ENCODE measurements at places on chromosomes 4 and X.

DNA sequence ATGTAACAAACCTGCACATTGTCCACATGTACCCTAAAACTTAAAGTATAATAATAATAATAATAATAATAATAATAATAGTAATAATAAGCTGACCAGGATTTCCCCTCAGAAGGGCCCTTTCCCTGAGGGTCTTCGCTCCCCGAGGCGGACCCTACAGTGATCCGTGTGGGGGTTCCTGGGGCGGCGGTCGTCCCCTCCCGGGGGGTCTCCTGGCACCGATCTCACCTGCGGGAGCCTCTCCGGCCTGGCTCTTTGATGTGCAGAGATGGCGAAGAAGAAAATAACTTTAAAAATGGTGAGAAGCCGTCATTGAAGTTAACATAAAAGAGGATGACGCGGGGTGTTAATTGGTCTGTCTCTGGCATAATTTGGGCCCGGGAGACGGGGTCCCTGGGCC is 48.2 kb upstream of the PPP2R3B start:
- DNase-seq = no peak

- DNase-seq = no peak
Measured at GRCh38 chr4:109495514-109495913, 61.9 kb downstream of the SEC24B start.

DNA sequence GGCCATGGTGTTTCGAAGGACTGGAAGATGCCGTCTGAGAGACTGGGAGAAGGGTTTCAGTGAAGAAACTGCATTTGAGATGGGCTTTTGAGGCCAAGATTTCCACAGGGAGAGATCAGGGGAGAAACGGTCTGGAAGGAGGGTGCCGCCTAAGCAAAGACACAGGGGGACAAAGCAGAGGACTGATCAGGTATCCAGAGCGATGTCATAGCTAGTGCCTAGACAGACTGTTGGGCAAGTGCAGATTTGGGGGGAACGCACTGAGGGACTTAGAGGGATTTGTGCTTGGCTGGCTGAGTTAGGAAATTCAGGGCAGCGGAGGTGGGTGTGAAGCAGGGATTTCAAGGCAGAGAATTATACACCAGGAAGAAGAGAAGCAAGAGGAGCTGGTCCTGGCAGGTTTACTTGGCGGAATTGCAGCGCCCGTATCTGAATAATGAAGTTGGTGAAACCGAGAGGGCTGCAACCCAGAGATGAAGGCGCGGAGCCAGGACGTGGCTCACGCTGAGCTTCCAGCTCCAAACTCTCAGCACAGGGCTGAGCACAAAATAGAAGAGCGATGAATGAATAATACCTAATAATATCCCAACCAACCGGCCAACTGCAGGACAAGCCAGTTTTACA is 106.9 kb downstream of the MAML3 start:
- DNase-seq = no peak

GRCh38 chr4:86775061-86775460 is 74.1 kb downstream of the SLC10A6 start:
- DNase-seq = no peak

GRCh38 chr4:174591243-174592021 is 69.1 kb upstream of the HPGD start:
- no peak for DNase-seq

DNA sequence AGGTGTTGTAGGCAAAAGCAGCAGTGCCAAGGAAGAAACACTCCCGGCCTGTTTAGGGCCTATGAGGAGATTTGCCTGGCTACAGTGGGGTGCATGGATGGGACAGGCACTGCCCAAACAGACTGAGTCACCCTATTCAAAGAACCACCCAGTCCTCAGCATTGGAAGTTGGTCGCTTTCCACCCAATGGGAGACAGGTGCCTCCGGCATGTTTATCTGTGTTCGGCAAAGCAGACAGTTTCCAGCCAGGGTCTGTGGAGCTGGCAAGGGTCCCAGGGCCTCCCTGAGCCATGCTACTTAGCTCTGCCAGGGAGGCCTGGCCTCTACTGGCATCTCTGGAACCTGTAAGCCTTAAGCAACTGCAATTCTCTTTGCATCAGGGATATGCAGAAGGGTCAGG is 165.1 kb upstream of the ATP6AP2 start:
- no peak for DNase-seq

- no peak for DNase-seq
Measured at GRCh38 chr4:87322754-87323153, at the start of gene HSD17B13. TSS of gene HSD17B13 (minus strand) at chr4:87322882. CDS start at chr4:87322841, 41 bp downstream.

DNA sequence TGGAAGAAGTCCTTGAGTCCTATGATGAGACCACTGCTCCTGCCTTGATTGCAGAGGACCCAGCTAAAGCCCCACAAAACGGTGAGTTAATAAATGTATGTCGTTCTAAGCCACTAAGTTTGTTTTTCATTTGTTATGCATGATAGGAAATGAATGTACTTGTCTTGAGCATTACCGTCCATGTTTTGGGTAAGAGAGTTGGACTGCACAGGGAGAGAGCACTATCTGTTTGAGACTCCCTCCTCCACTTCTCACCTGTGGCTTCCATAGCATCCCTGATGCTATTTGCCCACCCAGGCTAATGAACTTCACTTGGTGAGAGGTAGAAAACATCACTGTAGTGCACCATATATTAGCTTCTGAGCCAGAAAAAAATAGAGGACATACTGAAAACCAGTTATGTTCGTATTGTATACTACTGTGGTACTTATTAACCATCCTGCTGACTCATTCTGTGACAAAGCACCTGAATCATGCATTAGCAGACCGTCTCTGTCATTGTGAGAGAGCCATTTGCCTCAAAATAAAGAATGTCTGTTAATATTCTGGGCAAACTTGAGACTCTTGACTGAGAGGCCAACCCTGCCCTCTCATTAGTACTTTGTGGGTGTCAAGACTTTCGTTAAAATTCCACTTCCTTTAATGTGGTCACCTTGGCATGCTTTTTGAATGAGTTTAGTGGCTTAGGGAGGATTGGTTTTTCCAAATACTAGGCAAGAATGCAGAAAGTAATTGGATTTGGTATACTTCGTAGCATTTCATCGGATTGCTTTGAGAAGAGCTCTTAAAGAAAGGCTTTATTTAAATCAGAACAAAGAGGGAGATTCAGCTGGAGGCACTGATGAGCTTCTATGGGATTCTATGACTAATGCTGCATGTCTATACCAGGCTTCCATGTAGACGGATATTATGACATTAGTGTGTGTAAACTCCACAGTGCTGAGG is 99.3 kb upstream of the GRPR start:
- no peak for DNase-seq

DNA sequence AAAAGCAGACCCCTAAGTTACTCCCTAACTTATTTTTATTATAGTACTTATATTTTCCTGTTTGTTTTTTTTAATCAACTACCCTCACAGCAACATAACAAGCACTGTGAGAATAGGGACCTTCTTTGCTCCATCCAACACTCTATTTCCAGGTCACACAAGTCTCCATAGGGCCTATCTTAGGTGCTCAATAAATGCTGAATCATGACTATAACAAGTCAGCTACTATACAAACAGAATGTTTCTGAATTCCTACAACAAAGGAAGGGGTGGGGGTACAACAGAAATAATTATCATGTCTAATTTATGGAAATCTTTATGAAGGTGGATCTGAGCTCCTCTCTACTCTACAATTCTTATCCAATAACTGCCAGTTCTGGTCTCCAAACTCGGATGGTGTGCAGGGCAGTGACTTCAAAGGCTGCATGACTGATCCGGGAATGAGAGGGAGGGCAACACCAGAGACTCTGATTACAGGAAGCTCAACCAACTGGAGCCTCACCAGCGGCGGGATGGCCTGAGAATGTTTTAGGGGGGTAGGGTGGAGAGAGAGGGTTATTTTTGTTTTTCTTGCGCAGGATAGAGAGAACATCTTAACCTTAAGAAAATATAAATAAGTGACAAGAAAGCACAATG is 71.1 kb downstream of the HADH start:
- no peak for DNase-seq

- DNase-seq = no peak
Measured at GRCh38 chrX:703866-704265, 73.3 kb downstream of the SHOX start.

GRCh38 chrX:13659063-13659462 is 6.1 kb downstream of the TCEANC start:
- DNase-seq = no peak

GRCh38 chrX:2487366-2487765 is 13.4 kb downstream of the DHRSX start:
- no peak for DNase-seq

DNA sequence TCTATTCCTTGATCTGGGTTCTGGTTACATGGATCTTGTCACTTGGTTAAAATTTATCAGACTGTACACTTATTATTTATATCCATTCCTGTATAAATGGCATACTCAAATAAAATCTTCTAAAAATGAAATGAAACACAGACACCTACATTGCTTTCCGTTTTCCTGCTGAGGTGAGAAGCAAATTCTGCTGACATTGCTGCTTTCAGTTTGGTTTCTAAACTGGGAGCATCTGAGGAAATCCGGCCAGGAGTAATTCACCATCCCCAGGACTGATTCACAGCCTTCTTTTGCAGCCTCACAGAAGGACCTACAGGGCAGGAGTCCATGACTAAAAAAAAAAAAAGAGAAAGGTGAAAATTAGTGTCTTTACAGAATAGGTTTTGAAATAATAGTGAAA is 93.6 kb downstream of the CORIN start:
- DNase-seq = no peak

DNA sequence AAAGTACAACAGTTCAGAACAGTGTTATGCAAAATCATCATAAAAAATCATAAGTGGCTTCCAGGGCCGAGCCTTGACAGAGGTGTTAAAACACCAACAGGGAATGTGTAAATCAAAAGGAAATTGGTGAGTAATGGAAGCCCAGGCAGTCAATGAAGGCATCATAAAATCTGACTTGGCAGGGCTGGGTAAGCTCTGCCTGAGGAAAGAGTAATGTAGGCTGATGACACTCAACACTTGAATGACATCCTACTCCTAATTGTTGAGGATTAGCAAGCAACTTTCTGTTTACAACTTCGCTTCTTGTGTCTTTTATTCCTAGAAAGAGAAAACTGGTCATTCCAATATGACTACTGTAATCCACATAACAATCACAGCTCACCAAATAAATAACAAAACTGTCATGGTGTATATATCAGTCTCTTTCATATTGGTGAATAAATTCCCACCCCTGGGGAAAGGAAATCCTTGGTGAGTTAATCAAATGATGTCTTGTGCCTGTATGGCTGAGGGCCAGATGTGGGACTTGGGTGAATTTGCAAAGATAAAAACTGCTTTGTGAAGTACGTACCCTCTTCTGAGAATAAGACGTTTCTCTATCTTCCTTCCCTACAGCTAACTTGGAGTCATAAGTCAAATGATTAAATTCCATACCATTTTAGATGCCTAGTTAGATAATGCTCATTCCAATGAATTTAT is 196.8 kb downstream of the DCHS2 start:
- DNase-seq = no peak

GRCh38 chr4:32462944-32463343 is 1742.8 kb downstream of the PCDH7 start:
- no peak for DNase-seq

- no peak for DNase-seq
Measured at GRCh38 chrX:15170927-15171326, 99.0 kb downstream of the ASB9 start.

- no peak for DNase-seq
Measured at GRCh38 chr4:155001251-155001650, 207.2 kb upstream of the NPY2R start.

DNA sequence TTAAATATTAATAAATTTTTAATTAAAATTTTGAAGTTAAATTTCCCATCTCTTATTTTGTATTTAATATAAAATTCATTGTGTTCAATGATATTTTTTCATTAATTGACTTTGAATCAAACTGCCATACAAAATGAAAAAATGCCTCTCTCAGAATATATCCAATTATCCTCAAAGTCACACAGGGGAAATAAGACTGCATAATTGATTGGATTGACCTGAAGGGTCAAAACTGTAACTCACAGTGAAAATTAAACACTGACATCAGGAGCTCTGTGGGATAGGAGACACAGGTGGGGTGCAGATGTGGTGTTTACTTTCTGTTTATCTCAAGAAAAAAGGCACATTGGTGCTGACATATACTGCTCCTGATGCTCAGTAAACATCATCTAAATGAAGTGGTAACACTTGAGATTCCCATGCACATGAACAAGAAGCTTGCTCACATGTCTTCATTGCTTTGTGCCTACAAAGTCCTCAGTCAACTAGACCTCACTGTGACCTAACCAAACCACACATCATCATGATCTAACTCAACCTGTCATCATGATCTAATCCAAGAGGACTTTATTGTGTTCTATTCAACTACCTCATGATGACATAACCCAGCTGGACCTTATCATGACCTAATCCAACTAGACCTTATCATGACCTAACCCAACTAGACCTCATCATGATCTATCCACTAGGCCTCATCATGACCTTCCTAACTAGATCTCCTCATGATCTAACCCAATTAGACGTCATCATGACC is 83.7 kb downstream of the DHRSX start:
- no peak for DNase-seq

GRCh38 chr4:89319756-89320155 is 12.2 kb upstream of the GPRIN3 start:
- DNase-seq = no peak

DNA sequence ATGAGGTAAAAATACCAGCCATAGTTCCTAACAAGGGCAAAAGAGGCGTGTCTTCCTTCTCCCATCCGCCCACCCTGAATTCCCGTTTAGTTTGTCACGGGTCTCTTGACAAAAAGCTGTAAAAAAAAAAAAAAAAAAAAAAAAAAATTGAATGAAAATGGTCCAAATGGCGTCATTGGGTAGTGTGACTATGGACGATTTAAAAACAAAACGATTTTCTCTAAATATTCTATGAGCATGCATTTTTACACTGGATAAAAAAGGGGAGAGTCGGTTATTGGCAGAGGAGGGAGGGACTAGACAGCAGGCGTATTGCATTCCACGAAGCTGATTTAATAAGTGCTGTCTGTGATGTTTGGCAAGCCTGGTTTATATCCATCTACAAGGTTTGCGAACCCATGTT is at the start of gene FAM133A:
Gene FAM133A, plus strand, starts transcription at position 338 of the 403 bp plus-strand sequence. CDS start 35,214 bp downstream, outside the sequence.
- peak; percentile 15 for DNase-seq

- DNase-seq = no peak
Measured at GRCh38 chrX:21655901-21656586, 2.1 kb downstream of the KLHL34 start.

GRCh38 chr4:111798840-111799239 is 346.4 kb upstream of the FAM241A start:
- no peak for DNase-seq

DNA sequence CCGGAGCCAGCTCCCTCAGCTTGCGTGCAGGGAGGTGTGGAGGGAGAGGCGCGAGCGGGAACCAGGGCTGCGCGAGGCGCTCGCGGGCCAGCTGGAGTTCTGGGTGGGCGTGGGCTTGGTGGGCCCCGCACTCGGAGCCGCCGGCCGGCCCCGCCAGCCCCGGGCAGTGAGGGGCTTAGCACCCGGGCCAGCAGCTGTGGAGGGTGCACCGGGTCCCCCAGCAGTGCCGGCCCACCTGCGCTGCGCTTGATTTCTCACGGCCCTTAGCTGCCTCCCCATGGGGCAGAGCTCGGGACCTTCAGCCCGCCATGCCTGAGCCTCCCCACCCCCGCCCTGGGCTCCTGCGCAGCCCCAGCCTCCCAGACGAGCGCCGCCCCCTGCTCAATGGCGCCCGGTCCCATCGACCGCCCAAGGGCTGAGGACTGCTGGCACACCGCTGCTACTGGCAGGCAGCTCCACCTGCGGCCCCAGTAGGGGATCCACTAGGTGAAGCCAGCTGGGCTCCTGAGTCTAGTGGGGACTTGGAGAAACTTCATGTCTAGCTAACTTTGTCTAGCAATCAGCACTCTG is 37.8 kb upstream of the SMARCAD1 start:
- DNase-seq = no peak

All from right hindlimb (tissue), 1 donor.